ENCODE measurements at places on chromosomes 3 and 15.

DNA sequence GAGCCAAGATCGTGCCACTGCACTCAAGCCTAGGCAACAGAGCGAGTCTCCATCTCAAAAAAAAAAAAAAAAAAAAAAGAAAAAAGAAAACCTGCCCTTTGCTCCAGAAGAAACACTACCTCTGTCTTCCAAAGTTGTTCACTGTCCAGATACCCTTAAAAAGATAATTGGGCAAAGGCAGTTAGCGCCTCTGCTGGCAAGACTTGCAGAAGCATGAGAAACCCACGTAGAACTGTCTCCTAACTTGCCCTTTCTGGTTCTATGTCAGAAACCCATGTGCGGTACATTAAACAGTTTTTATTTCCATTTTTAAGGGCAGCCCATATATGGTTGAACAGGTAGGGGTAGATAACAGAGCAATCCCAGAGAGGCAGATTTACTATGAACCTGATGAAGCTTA, 1026.4 kb downstream of the ROBO2 start:
- DNase-seq = no peak

DNA sequence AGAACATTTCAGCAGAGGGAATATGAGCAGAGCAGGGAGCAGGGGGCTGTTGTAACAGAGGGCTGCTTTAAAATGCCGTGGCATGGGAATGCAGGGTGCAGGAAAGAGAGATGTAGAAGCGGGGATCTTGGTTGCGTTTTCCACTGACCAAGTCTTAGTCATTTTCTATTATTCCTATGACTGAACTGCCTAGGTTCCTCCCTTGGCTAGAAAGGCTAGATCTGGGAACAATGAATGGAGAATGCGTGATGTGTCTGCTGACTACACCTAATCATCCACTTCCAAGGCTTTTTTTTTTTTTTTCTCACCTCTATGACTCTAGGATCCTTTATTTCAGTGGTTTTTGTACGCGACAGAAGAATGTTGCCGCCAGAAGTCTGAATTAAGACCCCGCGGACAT, 607.4 kb upstream of the TBL1XR1 start:
- no peak for DNase-seq

DNA sequence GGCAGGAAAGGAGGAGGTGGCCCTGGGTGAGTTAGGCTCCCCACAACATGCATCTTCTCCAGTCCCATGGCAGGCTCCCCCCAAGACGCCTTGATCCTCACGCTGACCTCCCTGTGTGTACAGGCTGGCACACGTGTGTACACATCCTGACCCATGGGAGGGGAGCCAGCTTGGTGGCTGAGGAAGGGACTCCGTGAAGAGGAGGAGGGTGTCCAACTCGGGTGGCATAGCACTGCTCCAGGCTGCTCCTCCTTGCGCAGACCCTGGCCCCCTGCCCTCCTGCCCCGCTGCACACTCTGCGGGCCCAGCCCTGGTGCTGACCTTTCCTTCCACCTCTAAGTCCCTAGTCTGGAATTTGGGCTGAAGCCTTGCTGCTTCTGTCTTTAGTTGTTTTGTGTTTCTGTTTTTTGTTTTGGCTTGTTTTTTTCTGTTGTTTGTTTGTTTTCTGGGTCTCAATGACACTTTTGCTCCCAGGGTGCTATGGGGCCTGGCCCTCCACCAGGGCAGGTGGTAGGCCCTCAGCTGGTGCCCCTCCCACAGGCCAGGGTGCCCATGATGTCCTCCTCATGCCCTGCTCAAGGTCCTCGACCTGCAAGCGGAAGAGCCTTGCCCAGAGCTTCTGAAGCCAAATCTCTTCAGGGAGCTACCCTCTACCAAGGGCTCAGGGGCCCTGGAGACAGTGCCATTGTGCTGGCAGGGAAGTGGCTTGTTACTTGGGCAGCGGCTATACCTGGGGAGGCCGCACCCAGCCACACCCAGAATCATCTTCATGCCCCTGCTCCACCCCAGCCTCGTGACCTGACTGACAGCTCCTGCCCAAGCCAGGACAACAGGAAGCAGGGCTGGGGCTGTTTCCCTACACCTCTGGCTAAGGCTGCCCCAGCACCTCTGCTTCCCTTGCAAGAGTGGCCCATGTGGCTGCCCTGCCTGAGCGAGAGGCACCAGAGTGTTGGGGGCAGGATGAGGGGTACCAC, 5.1 kb downstream of the EPHB3 start:
- DNase-seq = no peak

GRCh38 chr3:129695230-129695629, 88.8 kb upstream of the PLXND1 start:
- no peak for DNase-seq

- DNase-seq = no peak
Measured at GRCh38 chr3:161915418-161915750, 418.8 kb downstream of the OTOL1 start.

DNA sequence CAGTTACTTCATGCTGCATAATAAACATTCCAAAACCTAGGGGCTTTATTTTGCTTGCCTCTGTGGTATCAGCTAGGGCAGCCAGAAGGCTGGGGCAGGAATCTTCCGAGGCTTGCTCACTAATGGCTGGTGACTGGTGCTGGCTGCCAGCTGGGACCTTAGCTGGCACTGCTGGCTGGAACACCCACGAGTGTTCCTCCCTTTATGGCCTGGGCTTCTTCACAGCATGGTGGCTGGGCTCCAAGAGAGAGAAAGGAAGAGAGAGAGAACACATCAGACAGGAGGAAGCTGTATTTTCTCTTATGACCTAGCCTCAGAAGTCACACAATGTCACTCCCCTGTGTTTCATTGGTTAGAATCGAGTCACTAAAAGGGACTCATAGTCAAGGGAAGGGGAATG, 23.9 kb upstream of the CDCP1 start:
- DNase-seq = no peak

GRCh38 chr3:151639418-151639740, 94.3 kb upstream of the AADACL2 start:
- no peak for DNase-seq

DNA sequence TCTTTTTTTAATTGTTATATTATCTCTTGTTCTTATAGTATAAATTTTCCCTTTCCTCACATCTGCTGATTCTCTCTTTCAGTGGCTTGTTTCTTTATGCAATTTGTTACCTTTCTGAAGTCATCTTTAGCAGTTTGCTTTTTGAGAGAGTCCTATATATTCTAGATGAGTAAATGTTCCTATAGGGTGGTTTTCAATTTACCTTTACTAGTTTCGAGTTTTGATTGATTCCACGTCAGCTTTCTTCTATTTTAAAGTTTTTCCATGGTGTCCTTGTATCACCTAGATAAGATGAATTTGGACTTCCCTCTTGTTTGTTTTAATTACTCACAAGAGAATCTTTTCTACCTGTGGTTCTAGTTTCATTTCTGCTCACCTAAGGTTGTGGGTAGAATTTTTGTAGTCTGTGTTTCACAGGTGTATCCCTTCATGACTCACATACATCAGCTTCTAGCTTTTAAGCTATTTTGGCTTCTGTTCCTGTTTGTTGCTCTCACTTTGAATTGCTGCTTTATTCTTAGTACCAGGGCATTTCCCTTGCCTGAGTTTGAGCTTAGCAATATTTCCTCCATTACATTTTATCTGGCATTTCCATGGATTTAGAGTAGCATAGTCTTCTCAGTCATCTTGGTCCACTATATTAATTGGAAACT, 6.4 kb downstream of the TEX9 start:
- DNase-seq = no peak

- no peak for DNase-seq
Measured at GRCh38 chr3:64599651-64600050, 88.1 kb downstream of the ADAMTS9 start.

GRCh38 chr15:58988006-58988785, 733 bp downstream of the RNF111 start:
- DNase-seq = no peak

- DNase-seq = no peak
Measured at GRCh38 chr3:30553641-30554316, 52.6 kb upstream of the TGFBR2 start.

GRCh38 chr3:67521053-67521646, 133.3 kb downstream of the SUCLG2 start:
- no peak for DNase-seq

GRCh38 chr15:85443593-85444087, 63.2 kb downstream of the AKAP13 start:
- DNase-seq = peak; percentile 11

GRCh38 chr15:78174401-78174800, 25.2 kb downstream of the IDH3A start:
- no peak for DNase-seq

- DNase-seq = no peak
Measured at GRCh38 chr3:194255252-194256039, 95.7 kb downstream of the CPN2 start.

DNA sequence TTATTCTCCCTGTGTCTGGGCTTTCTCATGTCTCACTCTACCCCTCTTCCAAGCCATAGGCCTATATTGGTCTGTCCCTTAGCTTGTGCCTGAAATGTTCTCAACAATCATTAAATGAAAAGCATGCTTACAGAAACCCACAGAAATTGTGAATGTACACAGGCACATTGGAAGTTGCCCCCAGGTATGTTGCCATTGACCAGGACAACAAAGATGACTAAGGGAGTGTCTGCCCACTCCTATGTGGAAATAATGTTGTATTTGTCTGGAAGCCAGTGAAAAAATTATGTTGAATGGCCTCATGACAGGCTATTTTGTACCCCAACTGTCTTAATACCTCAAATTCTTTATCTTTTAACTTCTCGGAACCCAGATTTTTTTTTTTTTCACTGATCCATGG, 102.0 kb downstream of the TPRG1 start:
- DNase-seq = no peak

- peak; percentile 69 for DNase-seq
Measured at GRCh38 chr3:126982471-126983175, at the start of gene PLXNA1. PLXNA1 (plus strand) TSS chr3:126983115; CDS start chr3:126988594, 5,479 bp downstream.

DNA sequence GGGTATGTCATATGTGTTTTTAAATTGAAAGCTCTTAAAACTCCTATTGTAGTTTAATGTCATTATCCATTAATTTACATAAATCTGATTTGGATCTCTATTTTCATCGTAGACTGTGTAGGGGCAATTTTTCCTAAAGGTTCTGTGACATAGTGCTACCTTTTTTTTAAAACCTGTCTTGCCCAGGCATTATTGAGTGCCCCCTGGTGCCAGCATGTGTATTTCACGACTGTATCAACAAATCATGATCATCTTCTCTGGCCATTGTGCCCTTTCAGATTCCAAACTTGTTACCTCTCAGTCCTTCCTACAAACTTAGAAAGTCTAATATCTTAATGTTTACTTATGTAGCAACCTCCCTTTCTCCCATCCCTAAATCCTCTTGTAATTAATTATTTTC, 97.2 kb upstream of the FLNB start:
- DNase-seq = peak; percentile 14

DNA sequence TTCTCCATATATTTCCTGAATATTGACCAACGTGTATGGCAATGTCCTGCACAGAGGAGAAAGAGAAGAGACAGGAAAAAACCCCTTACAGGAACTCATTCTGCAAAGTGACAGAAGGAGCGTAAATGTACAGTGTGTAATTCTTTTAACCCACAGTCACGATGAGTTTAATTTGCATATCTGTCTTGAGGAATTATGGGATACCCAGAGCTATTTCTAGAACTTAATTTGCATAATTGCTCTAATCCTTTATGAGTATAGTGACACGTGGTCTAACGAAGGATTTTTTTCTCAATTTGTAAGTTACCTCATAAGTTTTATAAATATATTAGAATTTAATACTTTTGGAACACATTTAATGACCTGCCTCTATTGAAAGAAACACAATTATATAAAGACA, 9.8 kb downstream of the GPR27 start:
- no peak for DNase-seq

GRCh38 chr3:151867666-151868065, 5.8 kb upstream of the SUCNR1 start:
- DNase-seq = no peak

All from HS-27A (cell line).